ENCODE measurements at places on chromosomes 1 and 21. TPM values are rescaled to one million over a fixed set of nuclear protein-coding genes. Genes with fewer than 3 reads are reported as not detected.
A peak's percentile ranks its signal among the peaks of the same experiment; 100 is the strongest.

Gene CELA2B
- total RNA-seq = not detected

Gene GUCA2B
- not detected for total RNA-seq

Gene OR2T35
- not detected for total RNA-seq

Gene C21orf58
- 26.2 TPM for total RNA-seq

Gene RHD
- not detected for total RNA-seq

Gene DDR2
- total RNA-seq = 0.69 TPM

Gene PBXIP1
- 64.0 TPM for total RNA-seq

Gene AMY1C
- total RNA-seq = not detected

Gene PRDM16
- 2.0 TPM for total RNA-seq

Gene KRTAP21-2
- not detected for total RNA-seq

Gene SLAMF7
- total RNA-seq = not detected

Gene HIVEP3
- total RNA-seq = 1.1 TPM

DNA sequence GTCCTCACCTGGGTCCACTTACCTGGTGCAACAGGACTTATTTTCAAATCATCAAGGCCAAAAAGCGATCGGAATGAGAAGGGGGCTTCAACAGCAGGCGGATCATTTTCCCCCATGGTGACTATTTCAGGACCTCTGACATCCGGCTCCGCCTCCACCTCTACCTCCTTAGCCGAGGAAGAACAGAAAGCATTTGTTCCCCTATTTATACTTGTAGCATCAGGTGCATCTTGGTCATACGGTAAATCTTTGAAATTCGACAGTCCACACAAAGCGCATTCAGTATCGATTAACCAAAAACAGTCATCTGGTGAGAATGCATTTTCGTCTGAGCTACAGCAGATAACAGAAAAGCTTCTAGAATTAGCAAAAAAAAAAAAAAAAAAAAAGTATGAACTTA, 550 bp downstream of the TMPRSS3 start:
- DNase-seq = no peak

GRCh38 chr1:171868217-171868803, 27.0 kb downstream of the DNM3 start:
- DNase-seq = no peak

DNA sequence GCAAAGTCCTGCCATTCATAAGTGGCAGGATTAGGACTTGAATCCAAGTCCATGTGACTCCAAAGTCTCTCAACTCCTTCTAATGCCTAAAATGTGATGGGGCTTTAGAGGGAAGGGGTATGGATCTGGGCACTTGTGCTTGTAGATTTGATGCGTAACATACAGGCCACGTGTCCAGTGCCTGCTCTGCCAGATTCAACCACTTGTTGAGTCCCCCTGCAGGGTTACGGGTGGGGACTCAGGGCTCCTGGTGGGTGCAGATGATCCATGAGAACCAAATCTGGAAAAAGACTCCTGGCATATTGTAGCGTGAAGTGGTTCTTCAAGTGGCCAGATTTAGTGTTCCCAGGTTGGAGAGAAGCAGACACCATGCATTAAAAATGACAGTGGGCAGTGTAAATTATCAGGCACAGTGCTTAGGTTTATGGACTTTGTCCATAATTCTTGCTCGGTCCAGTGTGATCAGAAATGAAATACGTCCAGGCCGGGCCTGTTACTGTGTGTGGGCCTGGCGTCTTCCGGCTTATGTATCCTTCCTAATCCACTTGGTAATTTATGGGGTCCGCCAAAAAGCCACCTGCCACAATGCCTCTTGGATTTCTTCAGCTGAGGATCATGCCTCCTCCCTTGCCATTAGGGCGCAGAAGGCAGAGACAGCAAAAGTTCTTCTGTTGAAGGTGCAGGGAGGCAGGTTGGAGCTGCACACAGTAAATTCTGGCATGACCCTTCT, 51.2 kb upstream of the LRP8 start:
- no peak for DNase-seq

DNA sequence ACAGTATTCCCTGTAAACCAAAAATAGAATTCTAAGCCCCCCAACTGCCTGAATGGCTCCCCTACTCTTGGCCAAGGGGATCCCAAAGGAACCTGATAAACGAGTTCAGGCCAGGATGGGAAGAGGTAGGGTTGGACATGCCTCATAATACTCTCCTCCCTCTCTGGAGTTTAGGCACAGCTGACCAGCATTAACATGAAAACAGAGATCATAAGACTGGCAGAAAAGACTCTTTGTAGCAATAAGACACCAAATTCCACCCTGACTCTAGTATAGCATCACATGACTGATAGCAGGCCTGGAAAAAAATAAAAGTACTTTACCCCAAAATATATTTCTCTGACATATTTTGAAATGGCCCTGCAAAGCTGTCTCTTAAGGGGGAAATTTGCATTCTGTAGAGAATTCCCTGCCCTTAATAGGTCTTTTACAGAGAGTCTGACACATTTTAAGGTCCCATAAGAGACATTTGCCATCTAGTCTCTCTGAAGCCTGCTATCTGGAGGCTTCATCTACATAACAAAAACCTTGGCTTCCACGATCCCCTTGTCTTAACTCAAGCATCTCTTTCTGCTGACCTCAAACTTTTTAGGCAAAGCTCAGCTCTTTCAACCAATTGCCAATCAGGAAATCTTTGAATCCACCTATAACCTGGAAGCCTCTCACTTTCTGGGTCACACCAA, 55.9 kb downstream of the SIK1 start:
- no peak for DNase-seq

GRCh38 chr1:19844731-19845495, 29.8 kb upstream of the RNF186 start:
- no peak for DNase-seq

DNA sequence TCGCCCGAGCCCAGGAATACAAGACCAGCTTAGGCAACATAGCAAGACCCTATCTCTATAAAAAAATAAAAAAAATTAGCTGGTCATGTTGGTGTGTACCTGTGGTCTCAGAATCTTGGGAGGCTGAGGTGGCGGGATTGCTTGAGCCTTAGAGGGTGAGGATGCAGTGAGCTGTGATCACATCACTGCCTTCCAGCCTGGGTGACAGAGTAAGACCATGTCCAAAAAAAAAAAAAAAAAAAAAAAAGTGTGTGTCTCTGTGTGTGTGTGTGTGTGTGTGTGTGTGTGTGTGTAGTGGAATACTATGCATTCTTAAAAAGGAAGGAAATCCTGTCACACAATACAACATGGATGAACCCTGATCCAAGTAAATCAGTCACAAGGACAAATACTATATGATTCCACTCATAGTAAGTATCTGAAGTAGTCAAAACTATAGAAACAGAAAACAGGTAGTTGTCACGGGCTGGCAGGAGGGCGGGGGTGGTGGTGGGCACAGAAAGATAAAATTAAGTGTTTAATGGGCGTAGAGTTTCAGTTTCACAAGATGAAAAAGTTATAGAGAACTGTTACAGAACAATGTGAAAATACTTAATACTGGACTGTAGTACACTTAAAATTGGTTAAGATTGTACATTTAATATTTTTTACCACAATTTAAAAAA, 47.8 kb downstream of the SELENOF start:
- no peak for DNase-seq

DNA sequence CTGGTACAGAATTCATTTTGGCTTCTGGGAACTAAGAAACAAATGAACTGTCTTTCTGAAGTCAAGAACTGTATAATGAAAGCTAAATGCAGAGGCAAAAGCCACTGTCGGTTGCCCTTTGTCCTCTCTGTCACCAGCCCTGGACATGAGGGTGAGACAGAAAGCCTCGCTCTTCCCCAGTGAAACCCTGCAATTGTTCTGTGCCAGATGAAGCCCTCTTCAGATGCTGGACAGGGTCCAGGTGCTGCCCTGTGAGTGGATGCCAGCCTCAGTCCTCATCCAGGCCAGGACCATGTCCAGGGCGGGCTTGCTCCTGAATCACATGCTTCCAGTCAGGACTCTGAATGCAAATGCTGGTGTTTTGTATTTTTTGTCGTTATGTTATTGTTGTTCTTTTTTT, 138.7 kb downstream of the RUNX1 start:
- no peak for DNase-seq

DNA sequence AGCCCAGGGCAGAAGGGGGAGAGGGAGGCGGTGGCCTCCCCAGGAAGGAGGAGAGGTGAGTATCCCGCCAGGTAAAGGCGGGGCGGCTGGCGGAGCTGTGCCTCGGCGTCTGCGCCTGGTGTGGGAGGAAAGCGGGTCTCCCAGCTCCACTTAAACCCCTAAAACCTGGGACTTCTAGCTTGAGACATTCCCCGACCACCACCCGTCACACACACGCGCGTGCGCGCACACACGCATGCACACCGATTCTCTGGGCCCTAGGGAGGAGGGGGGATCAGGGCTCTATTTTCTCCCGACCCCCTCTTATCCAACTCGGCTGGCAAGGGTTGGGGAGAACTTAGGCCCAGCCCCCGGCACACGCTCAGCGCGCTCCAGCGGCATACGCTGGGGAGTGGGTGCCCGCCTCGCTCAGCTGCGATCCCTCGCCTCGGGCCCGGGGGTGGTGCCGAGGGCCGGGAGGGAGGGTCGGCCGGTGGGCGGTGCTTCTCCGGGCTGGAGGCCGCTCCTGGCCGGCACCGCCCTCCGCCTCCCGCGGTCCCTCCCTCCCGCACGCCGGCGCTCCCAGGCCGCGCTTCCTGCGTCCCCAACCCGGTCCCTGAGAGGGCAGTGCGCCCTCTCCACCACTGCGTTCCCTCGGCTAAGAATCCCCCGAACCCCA, at the start of gene TMEM51:
Gene TMEM51 (plus strand): TSS at position 564 of the 658 bp plus-strand sequence. CDS start 61,341 bp downstream, outside the sequence.
- peak; percentile 93 for DNase-seq

- no peak for DNase-seq
Measured at GRCh38 chr1:39110325-39110851, 84.2 kb downstream of the NDUFS5 start.

DNA sequence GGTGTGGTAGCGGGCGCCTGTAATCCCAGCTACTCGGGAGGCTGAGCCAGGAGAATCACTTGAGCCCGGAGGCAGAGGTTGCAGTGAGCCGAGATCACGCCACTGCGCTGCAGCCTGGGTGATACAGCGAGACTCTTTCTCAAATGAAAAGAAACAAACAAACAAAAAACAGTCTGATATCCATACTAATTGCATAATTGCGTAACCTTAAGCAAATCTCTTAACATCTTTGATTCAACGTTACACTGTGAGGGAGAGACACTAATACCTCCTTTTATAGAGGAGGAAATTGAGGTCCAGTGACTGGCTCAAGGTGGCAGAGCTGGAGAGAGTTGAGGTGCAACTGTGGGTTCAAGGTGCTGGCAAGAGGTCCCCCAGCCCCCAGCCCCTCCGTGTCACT, 12.6 kb upstream of the COX20 start:
- DNase-seq = no peak

GRCh38 chr1:7754234-7754633, 16.9 kb upstream of the VAMP3 start:
- DNase-seq = no peak

DNA sequence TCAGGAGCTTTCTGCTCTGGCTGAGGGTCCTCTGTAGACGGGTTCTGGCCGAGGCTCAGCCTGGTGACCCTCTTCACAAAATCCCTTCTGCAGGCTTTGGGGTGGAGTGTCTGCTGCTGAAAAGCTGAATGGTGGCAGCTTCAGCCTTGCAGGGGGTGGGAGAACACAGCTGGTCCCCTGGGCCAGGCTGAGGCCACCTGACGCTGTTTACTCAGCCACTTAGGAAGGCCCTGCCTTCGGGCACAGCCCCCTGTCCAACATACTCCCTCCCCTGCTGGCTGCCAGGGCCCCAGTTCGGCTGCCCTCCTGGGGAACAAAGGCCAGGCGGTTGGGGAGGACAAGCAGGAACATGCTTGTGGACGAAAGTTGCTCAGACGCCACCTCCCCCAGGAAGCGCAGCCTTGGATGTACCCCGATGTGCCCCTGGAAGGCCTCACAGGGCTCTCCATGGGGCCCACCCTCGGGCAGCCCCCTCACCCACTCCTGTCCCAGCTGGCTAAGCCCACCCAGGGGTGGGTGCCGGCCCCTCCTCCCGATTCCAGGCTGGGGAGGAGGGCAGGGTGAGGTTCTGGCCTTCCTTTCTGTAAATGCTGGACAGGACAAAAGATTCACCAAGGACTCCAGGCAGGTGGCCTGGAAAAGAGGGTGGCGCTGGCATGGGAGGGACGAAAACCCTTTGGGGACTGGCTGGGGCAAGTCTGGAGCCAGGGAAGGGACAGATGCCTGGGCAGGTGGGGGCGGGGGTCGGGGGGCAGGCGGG, at the start of gene ANKRD65:
Gene ANKRD65 (minus strand): TSS at position 130 of the 760 bp plus-strand sequence. CDS start 271 bp downstream, outside the sequence.
- DNase-seq = peak; percentile 42

- DNase-seq = no peak
Measured at GRCh38 chr1:15014516-15014915, 139.0 kb upstream of the TMEM51 start.

DNA sequence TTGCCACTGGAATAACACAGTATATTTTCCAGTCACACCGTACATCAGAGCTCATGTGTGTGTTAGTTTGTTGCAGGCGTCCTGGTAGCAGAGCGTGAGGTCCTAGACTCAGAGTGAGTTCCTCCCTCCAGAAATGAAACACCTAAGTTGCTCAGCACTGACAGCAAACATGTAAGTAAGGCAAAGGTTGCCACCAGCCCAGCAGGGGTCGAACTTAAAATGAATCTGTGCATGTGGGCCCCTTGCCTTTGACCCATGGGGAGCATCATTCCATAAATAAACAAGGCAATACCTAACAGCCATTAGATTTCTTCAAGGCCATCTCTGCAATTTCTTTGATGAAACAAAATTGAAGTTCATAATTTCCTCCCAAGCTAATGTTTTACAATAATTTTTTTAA, 125.3 kb upstream of the ERG start:
- no peak for DNase-seq

GRCh38 chr1:77687519-77687906, 5.1 kb upstream of the ZZZ3 start:
- DNase-seq = peak; percentile 86

GRCh38 chr1:22606161-22606560, 30.3 kb upstream of the C1QA start:
- no peak for DNase-seq

GRCh38 chr1:187527346-187527745, 698.6 kb downstream of the PLA2G4A start:
- no peak for DNase-seq

GRCh38 chr1:91553177-91553591, 52.5 kb downstream of the CDC7 start:
- DNase-seq = no peak

DNA sequence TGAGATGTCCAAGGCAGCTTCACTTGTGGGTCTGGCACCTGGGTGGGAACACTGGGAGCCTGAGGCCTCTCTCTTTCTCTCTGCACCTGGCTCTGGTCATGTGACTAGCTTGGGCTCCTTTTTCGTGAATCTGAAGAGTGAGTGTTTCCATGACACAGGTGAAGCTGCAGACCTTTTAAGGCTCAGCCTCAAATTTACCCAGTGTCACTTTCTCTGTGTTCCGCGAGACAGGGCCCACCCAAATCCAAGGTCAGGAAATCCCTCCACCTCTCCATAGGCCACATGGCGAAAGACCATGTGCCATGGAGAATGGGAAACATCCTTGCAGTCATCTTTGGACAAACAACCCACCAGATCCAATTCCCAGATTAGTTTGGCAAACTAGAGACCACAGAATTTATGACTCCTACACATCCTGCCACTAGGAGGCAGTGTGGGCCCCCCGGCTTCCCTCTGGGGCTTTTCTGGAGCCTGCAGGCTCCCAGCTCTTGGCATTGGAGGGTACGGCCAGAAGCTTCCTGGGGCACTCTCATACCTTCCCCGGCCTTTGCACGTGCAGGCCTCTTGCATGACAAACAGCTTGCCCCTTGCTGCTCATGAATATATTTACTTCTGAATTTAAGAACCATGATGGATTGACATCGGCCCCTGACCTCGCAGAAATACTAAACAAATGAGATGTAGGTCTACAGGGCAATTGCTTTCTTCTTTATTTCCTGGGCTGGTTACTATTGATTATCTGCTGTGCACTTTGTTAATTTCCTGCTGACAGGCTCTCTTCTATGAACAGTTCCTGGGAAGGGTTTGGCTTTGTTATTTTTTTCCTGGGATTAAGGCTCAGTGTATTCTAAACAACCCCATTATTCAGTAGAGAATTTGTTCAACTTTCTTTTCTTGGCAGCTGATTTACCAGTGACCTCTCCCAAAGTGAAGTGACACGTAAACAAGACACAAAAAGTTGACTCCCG, 180.7 kb downstream of the KAZN start:
- DNase-seq = peak; percentile 84

Data from neural progenitor cell (in vitro differentiated cells).